Mesenteric fat pad (tissue), 1 donor: ENCODE measurements at places on chromosomes 7 and 10. TPM values are rescaled to one million over a fixed set of nuclear protein-coding genes. Genes with fewer than 3 reads are reported as not detected.

SDK1 gene
- 7.5 TPM for total RNA-seq

HSPA12A gene
- total RNA-seq = 86.9 TPM

NKX2-3 gene
- 2.8 TPM for total RNA-seq

CLCN1 gene
- total RNA-seq = 0.22 TPM

TAS2R3 gene
- total RNA-seq = 0.61 TPM

DNA sequence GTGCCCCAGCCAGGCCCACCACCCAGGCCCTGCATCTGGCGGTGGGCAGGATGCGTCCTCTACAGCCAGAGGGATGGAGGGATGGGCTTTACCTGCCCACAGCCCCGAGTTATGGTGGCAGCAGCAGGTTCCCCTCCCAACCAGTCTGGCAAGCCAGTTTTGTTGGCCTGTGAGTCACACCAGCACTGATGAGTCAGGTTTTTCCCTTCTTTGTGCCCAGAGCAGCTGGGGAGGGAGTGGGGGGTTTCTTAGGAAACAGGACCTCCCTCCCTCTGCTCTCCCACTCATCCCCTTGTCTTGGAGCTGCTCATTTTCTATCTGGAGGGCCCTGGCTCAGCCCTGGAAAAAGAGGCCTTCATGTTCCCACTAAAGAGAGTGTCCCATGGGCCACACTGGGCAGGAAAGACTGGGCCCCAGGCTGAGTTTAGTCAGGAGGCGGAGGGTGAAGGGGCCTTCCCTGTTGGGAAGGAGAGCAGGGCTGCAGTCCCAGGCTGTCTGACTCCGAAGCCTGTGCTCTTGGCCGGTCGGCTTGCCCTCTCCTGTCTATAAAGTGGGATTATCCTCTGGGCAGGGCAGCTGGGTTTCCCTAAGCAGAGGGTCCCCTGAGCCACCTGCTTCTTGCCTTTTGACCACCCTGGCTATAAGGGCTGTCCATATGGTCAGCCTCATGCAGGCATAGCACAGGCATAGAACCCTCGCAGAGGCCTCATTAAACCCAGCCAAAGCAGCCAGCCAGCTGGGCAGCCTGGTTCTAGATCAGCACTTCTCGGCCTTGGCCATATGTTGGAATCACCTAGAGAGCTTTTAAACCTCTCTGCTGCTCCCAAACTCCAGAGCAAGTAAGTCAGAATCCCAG lies 30.2 kb upstream of the ANKRD2 start:
- DNase-seq = no peak

GRCh38 chr7:5143106-5143505 lies 46.9 kb upstream of the WIPI2 start:
- DNase-seq = no peak

- no peak for DNase-seq
Measured at GRCh38 chr7:1330801-1331425, 98.2 kb downstream of the UNCX start.

DNA sequence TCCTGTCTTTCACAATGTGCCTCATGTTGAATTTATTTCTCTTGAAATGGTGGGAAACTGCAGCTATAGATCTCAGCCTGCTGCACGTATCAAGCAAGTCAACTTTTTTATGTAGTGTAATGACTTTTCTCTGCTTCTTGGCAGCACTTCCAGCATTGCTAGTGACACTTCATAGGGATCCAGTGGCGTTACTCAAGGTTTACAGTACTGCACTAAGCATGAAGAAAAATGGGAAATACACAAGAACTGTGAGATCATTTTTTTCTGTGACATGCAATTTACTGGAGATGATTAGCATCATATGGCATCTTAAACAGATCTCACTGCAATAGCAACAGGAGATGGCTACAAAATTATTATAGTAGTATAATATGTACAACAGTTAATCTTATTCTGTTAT lies 90.9 kb downstream of the POLR1F start:
- no peak for DNase-seq

DNA sequence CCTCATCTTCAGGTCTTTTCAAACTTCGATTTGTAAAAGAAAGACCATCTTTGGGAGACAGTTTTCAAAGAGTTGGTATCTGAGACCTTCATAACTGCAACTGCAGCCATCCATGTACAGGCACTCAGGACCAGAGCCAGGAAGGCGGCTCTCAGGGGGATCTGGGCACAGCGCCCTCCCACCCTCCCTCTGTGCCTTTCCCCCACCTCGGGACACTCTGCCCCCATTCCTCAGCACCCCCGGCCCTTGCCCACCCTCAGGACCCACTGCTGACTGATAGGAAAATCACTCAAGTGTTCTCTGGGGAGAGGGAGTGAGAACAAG lies 143.6 kb downstream of the CUBN start:
- no peak for DNase-seq

GRCh38 chr10:30447125-30447799 lies 13.3 kb downstream of the MAP3K8 start:
- no peak for DNase-seq

DNA sequence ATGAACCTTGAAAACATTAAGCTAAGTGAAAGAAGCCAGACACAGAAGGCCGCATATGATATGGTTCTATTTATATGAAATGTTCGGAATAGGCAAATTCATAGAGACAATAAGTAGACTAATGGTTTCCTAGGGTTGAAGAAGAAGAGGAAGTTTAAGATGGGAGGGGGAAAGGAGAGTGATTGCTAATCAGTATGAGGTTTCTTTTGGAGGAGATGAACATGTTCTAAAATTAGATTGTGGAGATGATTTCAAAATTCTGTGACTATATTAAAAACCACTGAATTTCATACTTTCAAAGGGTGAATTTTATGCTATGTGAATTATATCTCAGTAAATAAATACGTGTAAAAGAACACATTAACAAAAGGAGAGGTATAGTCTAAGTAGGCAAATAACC lies 176.4 kb upstream of the HPS1 start:
- DNase-seq = no peak

DNA sequence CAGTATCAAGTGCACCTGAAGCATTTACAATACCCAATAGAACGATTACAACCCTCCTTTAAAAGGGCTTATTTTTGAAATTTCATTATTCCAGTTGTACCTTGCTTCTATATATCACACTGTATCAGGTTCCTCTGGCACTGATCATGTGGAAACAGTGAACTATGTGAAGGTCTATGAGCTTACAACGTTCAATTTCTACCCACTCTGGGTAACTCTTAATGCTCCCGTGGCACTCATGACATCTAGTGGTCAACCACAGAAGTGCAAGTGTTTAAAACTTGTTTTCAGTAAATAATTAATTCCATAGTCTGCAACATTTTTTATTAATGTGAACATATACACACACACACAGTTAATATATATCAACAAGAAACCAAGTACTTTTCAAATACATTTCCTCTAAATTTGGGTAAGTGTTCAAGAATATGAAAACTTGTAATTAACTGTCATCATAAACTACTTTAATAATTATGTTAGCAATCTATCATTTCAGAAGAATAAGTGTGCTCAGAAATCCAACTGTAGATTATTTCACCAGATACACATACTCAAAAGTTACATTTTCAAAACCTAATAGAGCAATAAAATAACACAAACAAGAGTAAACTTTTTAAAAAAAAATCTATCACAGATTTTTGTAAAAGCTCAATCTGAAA lies 61.0 kb downstream of the MPP7 start:
- no peak for DNase-seq
